Amniotic epithelial cell (primary cell): ENCODE measurements at places on chromosomes 5 and 9.

DNA sequence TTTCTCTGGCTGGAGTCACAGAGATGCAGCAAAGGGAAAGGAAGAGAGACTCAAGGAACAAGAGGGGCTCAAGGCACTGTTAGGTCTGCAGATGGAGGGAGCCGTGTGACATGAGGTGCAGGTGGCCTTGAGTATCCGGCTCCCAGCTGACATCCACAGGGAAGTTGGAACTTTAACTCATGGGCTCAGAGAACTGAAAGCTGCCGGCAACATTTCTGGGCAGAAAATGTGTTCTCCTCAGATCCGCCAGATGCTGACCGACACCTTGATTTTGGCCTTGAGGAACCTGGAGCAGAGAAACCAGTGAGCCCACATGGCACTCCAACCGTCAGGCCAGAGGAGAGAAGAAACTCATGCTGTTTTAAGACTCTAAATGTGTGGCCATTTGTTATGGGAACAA, 258.1 kb upstream of the IRX2 start:
- DNase-seq: no peak

DNA sequence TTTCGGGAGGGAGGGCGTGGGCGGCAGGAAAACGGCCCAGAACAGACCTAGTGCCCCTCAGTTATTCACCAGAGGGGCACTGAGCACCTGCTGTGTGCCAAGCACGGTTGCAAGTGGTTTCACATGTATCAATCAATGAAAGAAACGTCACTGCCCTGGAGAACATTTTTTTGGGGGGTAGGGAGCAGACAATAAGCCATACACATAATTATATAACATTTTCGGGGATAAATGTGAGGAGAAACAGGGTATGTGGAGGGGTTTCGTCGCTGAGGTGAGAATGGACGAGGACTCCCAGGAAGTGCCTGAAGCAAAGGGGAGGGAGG, 444 bp upstream of the ZNF354A start:
- DNase-seq: no peak

- peak; percentile 36 for DNase-seq
These were observed at the start of gene SPINK13 for GRCh38 chr5:148268566-148268965. Gene SPINK13, plus strand, starts transcription at chr5:148268794. Its CDS starts 1,279 bp downstream, at chr5:148270073.

DNA sequence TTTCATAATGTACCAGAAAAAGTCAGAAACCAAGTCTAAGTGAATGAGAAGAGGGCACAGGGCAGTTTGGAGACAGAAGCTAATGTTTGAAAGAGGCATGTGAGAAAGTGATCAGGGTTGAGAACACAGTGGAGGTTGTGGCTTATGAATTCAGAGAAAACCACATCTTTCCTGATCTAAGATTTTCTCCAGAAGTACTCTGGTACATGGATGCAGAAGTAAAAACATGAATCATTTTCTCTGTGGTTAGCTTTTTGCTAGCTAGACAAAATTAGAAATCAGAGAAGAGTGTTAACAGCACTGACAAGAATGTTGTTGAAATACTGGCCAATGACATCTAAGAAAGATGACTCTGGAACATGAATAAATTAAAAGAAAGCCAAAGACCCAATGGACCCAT, 541.1 kb downstream of the DNAH5 start:
- no peak for DNase-seq

- DNase-seq: no peak
These were observed 2.8 kb downstream of the LCN6 start for GRCh38 chr9:136745389-136746154.

DNA sequence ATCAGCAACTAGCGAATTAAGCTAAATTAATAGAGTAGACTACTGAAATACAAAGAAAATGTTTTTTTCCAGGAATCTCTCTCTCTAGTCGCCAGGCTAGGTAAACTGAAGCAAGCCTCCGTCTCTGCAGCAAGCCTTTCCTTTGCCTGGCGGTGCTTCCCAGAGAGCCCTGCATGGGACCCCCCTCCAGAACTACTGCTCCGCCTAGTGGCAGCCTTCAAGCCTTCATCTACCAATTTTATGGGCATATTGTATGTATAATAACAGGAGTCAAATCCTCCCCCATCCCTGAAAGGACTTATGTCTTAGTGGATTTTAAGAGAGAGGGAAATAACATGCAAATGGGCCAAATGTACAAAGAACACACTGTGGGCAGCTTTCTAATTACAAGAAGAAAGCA, 241.9 kb downstream of the SAXO1 start:
- peak; percentile 18 for DNase-seq

- DNase-seq: peak; percentile 65
These were observed 75.5 kb upstream of the ELL2 start for GRCh38 chr5:96037128-96037527.

DNA sequence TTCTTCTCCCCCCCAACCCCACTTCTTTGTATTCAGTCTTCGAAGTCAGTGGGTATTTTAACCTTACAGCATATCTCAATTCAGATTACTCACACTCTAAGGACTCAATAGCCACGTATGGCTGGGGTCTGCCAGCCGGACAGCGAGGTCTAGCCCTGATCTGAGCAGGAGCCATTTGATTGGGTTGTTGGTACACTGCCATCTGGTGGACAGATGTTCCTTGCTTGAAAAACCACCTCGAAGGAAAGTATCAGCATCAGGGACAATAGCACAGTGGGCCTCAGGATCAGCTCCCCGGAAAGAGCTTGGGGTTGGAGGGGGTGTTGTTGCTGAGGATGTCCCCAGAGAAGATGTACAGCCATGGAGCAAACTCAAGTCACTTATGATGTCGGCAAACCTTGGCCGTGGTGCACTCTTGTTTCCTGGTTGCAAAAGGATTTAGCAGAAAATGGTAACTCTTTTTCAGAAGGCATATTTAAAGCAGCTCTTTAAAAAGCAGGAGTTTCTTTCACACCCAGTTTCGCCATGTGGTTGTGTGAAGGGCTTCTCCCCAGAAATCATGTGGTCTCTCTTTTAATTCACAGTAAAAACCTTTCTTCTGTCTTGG, 31.7 kb upstream of the KCNMB1 start:
- peak; percentile 60 for DNase-seq

DNA sequence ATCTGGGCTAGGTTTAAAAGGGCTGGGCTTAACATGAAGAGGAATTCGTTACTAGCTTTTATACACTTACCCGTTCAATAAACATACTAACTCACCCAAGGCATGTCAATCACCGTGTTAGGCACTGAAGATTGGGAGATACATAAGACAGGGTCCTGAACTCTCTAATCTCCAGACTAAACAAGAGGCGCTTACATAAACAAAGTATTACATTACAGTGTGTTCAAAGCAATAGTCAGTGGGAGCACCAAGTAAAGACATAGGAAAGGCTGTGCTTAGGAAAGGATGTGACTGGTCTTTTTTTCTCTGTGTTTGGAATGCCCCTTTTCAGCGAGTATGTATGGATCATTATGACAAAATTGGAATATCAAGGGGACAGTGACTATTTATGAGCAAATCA, 203.6 kb upstream of the ADRA1B start:
- peak; percentile 50 for DNase-seq

DNA sequence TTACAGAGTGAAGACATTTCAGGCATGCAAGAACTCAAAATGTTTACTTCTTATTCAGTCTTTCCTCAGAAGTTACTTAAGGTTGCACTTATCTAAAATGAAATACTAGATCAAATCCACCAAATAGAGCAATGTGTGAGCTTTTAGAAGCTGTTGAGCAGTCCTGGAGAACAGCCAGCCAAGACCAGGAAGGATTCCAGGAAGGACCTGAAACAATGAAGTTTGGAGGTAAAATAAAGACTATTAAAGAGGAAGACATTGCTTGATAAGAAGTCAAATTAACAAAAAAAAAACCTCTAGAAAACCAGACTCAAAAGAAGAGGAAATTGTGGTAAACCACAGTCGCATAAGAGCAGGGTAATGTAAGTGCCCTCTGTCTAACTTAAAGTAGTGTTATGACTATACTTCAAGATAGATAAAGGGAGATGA, 156.2 kb upstream of the S1PR3 start:
- DNase-seq: peak; percentile 88

GRCh38 chr5:141928051-141928450, 4.4 kb downstream of the DELE1 start:
- no peak for DNase-seq

- peak; percentile 80 for DNase-seq
These were observed 48.7 kb downstream of the RUSC2 start for GRCh38 chr9:35538361-35539234.

DNA sequence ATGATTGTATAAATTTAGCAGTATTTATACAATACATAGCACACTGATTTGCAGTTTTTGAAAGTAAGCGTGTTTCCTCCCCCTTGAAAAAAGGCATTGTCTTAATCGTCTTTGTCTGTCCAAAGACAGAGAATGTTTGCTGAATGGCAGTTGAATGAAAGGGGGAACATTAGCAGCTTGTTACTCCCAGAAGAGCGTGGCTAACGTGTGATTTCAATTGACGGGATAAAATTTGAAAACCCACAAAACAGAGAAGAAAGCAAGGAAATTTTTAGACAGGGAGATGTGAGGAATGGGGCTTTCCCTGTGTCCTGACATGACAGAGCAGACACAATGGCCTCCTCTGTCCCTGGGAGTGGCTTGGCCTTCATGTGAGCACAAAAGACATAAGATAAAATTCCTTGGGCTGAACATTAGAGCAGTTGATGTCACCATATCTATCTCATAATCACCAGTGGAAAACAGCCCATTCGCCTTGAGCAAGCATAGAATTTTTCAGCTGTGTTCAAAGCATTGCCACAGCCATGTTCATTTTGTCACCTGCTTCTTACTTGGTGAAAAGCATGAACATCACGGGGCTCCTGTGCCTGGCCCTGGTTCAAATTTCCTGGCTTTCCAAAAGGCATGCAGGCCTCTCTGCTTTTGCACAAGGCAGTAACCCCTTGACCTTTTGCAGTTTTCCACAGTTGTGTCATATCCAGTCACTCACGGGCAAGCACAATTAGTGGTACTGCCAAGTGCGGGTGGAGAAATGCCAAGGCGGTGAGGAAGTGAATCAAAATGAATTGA, 126.9 kb downstream of the TLE1 start:
- peak; percentile 88 for DNase-seq

DNA sequence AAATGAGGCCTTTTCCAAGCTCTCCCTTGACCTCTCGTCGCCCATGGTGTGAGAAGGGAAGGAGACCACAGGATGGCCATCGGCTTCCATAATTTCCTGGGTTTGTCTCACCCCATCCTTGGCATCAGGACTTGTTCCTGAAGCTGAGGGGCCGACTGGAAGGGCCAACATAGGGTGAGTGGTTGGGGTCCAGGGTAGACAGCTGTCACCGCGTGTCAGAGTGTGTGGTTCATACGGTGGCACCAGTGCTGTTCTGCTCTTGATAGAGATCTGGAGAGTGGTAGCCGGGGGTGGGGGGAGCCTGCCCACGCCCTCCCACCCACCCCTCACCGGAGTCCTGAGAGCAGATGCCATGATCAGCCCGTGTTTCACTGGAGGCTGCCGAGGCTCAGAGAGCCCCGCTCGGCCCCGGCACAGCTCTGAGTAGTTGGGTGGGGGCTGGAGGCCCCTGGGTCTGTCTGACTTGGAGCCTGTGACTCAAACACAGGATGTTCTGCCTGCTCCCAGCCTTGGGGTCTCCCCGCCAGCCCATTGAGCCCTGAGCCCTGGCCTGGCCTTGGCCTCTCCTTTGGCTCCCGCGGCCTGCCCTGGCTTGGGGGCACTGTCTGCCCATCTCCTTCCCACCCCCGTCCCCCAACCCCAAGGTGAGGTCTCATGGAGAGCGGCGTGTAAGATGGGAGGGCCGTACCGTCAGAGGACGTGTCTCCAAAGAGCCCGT, 53.1 kb upstream of the IER5L start:
- DNase-seq: no peak

DNA sequence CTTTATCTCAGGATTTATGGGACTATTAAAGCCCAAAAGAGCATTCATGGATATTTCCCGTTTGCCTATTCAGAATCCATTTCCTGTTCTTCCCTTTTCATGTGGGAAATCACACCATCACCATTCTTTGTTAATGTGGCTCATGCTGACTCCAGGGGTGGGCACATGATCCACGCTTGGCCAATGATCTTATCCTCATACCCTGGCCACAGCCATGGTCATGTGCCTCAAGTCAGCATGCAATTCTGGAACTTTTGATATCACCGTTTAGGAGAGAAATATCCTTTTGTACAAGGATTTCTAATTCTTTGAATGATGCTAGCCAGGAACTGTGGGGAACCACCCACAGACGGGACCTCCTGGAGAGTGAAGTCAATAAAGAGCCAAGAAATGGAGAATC, 272.2 kb downstream of the PRELID2 start:
- DNase-seq: no peak

DNA sequence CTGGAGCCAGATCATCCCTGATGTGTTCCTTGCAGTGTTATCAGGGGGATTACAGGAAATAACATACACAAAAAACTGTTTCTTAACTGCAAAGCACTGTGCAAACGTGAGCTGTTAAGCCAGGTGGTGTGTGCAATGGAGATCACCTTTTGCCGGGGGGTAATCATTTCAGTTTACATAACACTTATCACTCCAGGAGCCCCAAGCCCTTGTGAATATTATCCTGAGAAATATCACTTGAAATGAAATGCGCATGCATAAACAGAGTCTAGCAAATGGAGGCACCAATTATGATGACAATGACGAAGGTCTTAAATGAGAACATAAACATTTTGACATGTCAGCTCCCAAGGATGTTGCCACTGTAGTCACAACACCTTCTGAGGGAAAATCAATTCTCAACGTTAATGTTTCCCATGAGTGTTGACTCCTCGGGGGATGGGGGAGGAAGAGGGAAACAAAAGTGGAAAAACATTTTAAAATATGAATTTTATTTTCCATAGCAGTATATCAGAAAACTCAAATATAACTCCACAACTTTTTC, 54.5 kb upstream of the RAD23B start:
- no peak for DNase-seq

DNA sequence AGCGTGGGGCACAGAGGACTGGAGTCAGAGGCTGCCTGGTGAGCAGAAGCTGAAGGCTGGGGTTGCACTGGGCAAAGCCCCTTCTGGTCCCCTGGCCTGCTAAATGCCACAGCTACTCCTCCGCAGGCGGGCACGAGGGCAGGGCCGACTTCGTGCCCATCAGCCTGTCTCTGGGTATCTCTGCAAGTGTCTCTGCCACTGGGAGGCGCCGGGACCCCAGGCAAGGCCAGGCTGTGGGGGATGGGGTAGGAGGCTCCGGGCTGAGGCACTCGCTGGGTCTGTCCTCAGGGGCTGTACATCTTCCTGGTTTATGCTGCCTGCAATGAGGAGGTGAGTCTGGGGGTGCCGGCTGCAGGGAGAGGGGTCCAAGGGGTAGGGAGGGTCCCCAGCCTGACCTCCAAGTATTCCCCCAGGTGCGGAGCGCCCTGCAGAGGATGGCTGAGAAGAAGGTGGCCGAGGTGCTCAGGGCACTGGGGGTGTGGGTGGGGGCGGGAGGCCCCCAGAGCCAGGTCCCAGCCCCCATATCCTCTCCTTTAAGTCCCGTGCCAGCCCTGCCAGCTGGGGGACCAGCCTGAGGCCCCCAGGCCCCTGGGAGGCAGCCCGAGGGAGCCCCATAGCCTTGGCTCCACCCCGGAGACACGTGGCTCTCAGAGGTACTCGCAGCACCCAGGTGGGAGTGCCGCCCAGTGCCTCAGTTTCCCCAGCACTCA, 25.1 kb downstream of the ADGRD2 start:
- DNase-seq: no peak

DNA sequence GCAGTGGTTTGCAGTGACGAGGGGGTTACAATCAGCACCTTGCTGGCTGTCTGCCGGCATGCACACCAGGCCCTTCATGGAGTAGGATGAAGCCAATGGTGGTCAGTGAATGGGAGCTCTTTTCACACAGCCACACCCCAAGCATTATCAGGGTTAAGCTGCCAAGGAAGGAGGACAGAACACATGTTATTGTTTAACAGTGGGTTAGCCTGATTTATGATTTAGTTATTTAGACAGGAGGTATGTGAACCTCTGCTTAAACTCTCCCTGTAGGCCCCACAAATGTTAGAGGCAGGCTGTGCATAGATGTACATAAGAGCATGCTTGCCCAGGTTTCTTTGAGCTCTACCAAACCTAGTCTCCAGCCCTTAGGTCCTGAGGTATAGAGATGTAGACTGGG, 262.9 kb downstream of the SPOCK1 start:
- no peak for DNase-seq
